ENCODE measurements at places on chromosomes 1 and 21. TPM values are rescaled to one million over a fixed set of nuclear protein-coding genes. Genes with fewer than 3 reads are reported as not detected.

The PLA2G5 gene
- not detected for total RNA-seq

The RSBN1 gene
- 9.5 TPM for total RNA-seq

The FCGR3B gene
- total RNA-seq, result not detected

The SYCP1 gene
- not detected for total RNA-seq

The TNN gene
- not detected for total RNA-seq

The ZNF648 gene
- not detected for total RNA-seq

The ELAPOR1 gene
- 0.85 TPM for total RNA-seq

Measured in hair follicle dermal papilla cell (primary cell).